ENCODE measurements at places on chromosomes 4 and X. TPM values are rescaled to one million over a fixed set of nuclear protein-coding genes. Genes with fewer than 3 reads are reported as not detected.

DNA sequence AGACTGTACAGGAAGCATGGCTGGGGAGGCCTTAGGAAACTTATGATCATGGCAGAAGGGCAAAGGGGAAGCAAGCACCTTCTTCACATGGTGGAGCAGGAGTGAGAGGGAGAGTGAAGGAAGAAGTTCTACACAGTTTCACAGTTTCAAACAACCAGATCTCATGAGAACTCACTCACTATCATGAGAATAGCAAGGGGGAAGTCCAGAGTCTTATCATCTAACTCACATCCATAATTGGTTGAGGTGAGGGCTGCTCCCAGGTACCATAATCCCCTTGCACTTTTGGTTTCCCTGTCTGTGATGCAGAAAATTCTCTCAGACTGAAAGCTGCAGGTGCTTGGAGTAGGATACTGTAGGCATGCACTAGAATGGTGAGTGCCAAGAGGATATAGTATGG is 233.8 kb upstream of the CPEB2 start:
- no peak for DNase-seq

DNA sequence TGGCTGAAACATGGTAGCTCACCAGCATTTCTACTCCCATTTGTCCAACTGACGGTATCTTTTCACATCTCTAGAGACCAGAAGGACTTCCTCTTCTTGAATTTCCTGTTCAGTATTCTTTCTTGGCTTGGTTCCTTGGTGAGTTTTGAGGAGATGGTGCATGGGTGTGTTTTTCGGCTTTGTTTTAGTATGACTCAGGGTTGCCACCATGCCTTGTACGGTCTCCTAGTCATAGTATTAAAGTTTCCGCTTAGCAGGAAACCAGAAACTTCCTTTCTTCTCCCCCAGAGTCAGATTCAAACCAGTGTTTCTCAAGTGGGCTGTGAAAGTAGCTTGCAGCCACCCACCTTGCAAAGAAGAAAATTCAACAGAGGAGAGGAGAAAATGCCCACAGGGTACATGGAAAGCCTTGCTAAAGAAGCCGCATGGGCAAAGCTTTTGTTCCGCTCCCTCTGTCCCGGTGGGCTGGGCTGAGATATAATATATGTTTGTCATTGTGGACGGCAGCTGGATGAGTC is 5.7 kb downstream of the CD99 start:
- DNase-seq: no peak

DNA sequence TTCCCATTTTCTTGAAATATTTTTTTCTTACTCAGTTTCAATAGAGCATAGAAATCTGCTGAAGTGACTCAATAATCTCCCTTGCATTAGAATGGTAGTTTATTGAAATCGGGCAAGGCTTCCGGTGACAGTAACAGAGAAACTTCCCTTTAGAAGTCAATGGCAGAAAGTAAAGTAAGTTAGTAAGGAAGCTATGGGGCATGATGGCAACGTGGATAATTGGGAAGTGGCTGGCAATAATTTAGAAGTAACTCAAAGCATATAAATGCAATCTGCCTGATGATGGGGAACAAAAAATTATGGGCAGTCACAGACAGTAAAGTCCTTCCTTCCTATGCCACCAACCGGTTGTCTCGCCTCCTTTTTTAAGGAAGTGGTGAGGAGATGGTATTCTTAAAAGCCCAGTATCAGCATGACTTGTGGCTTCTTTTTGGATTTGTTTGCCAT is 7.6 kb downstream of the CYBB start:
- DNase-seq: no peak

The NPY5R gene
- not detected for total RNA-seq
